Stimulated activated CD4-positive, alpha-beta T cell treated with anti-CD3 and anti-CD28 coated beads, Interleukin-15, amount 100 ng/mL, for 1 hour (primary cell): ENCODE measurements at places on chromosomes 1 and 21.
A peak's percentile ranks its signal among the peaks of the same experiment; 100 is the strongest.

DNA sequence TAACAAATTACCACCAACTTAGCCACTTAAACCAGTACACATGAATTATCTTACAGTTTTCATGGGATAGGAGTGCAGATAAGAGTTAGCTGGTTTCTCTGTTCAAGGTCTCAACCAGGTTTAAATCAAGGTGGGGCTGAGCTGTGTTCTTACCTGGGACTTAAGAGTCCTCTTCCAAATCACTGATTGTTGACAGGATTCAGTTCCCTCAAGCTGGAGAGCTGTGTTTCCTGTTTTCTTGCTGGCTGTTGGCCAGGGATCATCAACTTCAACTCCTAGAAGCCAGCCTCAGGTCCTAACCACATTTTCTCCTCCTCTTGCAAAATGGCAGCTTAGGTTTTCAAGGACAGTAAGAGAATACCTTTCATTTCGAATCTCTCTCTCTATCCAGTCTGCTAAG lies 123.8 kb upstream of the CHRM3 start:
- no peak for DNase-seq

- DNase-seq = no peak
These were observed 355.7 kb downstream of the LTN1 start for GRCh38 chr21:28636752-28637691.

- DNase-seq = no peak
These were observed 504 bp downstream of the DHRS3 start for GRCh38 chr1:12617511-12617900.

DNA sequence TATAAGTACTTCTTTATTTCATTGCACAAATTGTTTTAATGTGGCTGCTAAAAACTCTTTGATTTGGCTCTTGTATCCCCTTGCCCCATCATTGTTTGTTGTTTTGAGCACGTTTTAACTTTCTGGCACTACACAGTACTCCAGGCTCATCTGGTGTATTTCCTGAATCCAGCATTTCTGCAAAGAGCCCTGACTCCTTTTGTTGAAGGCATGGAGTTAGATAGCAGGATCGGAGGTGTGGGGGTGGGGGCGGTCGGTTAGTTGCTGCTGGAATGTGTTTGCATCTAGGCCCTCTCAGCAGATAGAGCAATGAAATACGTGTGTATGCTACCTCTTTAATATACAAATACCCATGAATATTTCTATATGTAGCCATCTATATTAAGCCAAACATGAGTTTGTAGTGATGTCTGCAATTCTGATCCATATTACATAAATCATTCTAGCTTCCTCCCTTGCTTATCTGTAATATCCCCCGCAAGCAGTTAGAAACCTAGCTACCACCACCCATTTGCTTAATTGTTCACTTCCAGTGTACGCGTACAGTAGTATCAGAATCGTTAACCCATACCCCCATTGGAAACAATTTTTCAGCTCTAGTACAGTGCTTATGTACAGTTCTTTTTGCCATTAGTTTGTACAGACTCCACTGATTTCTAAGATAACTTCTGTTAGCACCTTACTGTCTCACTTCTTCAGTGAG lies 106.0 kb downstream of the NOS1AP start:
- DNase-seq = no peak

GRCh38 chr1:152112101-152112884 lies 3.0 kb downstream of the TCHH start:
- no peak for DNase-seq

DNA sequence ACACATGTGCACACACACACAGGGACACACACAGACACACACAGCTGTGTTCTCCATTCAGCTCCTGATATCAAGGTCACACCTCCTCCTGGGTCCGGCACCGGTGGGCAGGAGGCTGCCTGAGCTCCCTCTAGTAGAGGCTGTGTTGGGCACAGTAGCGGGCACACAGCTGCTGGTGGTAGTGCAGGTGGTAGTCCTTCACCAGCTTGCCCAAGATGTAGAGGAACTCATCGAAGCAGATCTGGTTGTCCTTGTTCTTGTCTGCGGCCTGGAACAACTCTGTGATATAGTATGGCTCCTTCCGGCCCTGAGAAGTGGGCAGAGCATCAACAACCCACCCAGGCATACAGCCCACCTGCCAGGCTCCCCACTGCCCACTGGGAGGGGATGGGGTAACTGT lies 5.6 kb upstream of the S100A8 start:
- no peak for DNase-seq

DNA sequence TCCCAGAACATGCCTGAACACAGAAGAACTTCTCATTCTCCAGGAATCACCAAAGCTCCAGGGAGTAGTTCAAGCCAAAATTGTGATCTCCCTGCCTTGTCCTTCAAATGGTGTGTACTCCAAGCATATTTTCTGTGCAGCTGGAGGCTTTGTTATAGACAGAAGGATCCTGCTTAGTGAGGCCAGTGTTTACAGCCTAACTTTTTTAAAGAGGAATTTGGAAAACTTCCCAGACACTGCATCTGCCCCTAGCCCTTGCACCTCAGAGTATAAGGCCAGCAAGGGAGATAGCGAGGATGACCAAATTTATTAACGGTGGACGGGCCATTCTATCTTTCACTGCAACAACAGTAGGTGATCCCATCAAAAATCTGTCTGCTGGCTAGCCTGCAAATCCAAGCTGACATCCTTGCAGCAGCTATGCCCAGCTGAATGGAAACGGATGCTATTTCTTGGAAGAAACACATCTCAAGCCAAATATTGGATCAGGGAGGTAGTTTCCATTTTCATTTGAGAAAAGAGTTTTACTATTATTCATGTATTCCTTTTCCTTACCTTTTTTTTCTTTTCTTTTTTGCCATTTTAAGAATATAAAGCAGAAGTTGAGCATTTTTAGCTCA lies 249.8 kb downstream of the USH2A start:
- DNase-seq = no peak

GRCh38 chr1:243902100-243902499 lies 52.1 kb upstream of the AKT3 start:
- no peak for DNase-seq

DNA sequence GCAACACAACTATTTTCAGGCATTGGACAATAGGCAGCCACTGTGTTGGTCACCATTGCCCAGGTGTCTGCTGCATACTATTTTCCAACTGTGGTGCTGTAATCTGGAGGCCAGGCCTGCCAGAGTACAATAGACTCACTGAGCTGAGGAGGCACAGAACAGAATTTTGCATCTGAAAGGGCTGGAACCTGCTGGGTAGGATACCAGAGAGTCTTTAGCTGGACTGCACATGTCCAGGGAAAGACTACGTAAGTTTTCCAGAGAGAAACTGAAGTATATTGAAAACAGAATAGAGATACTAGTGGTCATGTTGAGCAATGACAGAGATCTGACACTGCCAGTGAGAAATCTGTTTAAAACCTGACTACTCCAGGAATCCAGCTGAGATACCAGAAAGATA lies 200.8 kb downstream of the RASAL2 start:
- DNase-seq = no peak

GRCh38 chr1:94983171-94983739 lies 56.3 kb upstream of the CNN3 start:
- no peak for DNase-seq

GRCh38 chr1:220153147-220153546 lies 59.2 kb downstream of the IARS2 start:
- no peak for DNase-seq

DNA sequence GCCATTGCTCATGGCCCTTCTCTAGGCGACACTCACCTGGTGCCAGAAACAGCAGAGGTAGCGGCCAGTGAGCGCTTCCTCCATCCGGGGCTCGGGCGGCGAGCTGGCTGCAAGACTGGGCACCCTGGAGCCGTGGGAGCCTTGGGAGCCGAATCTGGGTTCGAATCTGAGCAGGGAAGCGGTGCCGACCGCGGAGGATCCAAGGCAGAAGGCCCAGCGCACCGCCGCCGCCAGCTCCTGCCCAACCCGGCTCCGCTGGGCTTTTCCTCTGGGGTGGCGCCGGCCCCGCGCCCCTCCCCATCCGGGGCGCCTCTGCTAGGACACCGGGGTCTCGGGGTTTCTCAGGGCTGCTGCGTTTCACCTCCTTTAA lies 1.7 kb upstream of the PRDM16 start:
- no peak for DNase-seq

GRCh38 chr1:182229921-182230491 lies 161.6 kb downstream of the GLUL start:
- no peak for DNase-seq

- no peak for DNase-seq
These were observed 12.4 kb downstream of the SAMSN1 start for GRCh38 chr21:14533499-14534428.

DNA sequence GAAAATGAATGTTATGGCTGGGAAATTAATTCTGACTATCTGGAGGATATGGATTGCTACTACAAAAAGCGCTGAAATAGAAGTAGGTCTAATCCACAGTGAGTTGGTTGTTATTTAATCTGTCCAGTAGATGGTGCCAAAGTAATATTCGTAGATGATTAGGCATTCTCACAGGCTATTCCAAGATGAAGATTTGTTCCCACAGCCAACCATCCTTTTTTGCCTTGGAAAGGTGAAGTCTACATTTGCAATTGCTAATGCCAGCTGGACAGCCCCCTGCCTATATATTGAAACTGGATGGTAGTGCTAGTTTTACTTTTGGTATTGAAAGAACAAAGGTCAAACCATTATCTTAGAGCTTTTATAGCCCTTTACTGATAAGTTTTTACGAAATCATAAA lies 43.8 kb downstream of the RBM11 start:
- no peak for DNase-seq

- no peak for DNase-seq
These were observed 49.3 kb downstream of the JMJD4 start for GRCh38 chr1:227685807-227686206.

DNA sequence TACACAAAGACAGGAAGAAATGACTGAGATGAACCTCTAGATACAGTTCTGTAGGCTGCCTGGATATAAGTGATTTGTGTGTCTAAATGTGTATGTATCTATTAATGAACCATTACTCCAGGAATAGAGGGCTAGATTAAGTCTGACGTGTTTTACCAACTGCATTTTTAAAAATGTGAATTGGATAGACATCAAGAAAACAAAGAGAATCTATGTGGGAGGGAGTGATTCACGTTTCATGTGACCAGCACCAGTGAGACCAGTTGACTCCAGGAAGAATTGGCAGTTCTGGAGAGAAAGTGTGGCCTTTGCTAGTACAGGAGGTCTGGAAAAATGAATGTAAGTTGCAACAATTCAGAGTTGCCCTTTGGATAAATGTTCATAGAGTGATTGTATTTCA lies 53.4 kb upstream of the RGS21 start:
- DNase-seq = no peak

- no peak for DNase-seq
These were observed 13.6 kb upstream of the GPR137B start for GRCh38 chr1:236128646-236129178.

- peak; percentile 61 for DNase-seq
These were observed 44.6 kb downstream of the RASSF5 start for GRCh38 chr1:206551986-206552326.

GRCh38 chr1:59261537-59261936 lies 35.4 kb upstream of the FGGY start:
- no peak for DNase-seq

GRCh38 chr1:38962560-38962959 lies 20.9 kb upstream of the RHBDL2 start:
- no peak for DNase-seq

GRCh38 chr1:112877750-112878149 lies 78.2 kb downstream of the SLC16A1 start:
- no peak for DNase-seq

DNA sequence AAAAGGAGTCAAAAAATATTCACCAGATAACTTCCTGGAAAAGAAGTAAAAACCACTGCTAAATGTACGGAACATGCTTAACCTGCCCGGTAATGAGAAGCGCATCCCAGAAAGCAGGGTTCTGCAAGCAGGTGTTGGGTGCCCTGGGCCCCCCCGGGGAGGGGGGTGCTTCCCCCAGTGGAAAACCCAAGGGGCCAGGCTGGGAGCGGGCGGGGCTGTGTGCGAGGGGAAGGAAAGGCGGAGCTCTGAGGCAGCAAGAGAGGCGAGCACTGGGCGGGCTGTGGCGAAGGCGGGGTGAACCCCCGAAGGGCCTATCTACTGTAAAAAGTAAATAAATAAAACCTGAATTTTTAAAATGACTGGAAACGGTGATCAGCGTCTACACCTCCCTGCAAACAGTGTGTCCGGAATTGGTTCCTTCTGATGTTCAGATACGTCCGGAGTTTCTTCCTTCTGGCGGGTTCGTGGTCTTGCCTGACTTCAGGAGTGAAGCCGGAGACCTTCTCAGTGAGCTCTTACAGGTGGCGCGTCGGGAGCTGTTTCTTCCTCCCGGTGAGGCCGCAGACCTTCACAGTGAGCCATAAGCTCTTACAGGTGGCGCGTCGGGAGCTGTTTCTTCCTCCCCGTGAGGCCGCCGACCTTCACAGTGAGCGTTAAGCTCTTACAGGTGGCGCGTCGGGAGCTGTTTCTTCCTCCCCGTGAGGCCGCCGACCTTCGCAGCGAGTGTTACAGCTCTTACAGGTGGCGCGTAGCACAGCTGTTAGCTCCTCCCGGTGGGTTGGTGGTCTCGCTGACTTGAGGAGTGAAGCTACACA lies 13.4 kb downstream of the FTCD start:
- no peak for DNase-seq

DNA sequence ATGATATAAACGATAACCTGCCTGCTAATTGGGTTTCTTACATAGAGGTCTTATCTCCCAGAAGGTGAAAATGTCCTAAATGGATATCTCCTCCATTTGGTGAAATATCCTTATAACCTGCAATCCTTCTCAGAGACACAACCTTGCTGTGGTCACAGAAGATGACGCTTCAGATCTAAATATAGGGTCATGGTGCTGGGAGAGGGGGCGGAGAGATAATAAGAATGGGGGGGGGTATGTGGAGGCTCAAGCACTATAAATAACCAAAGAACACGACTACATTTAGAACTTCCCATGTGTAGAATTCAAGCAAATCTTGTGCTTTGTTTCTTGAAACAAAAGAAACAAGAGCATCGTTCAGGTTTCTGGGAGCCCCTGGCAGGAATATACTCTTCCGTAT lies 260.6 kb upstream of the ESRRG start:
- DNase-seq = no peak

GRCh38 chr21:21200103-21200938 lies 202.1 kb downstream of the NCAM2 start:
- DNase-seq = no peak

- no peak for DNase-seq
These were observed 20.6 kb downstream of the PYHIN1 start for GRCh38 chr1:158951956-158952355.

GRCh38 chr1:69976896-69977295 lies 228.5 kb downstream of the LRRC40 start:
- no peak for DNase-seq

- peak; percentile 47 for DNase-seq
These were observed at the start of gene HENMT1 for GRCh38 chr1:108661030-108661609. Gene HENMT1, minus strand, starts transcription at chr1:108661093. Its CDS starts 1,209 bp downstream, at chr1:108659884.

DNA sequence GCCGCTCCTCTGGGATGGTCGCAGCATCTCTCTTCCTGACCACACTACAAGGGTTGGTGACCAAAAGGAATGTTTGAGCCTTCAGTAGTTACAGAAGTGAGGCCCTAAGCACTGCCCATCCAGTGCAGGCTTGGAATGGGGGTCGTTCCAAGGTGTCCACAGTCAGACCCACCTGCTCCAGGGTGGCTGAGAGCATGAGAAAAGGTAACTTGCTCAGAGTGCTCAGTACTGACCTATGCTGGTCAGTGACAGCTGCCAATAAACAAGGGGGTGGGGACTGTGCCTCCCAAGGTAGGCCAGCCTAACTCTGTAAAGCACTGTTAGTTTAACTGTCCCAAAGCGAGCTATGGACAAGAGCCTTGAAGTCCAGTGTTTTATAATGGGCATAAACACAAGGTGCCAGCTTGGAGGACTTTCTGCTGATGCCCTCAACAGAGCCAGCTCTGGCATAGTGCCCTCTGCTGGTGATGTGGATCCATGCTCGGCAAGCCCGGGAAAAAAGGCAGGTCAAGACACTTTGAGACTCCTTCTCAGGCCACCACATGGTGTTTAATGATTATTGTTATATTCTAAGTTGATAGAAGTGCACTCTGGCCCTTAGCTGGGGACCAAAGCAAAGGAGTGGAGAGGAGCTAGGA lies 78.1 kb upstream of the DNAH14 start:
- DNase-seq = no peak
